ENCODE measurements at places on chromosomes 12 and 14.

GRCh38 chr12:51326698-51327439, 2.9 kb upstream of the BIN2 start:
- DNase-seq = no peak

GRCh38 chr12:56332512-56333196, 1.1 kb downstream of the PAN2 start:
- no peak for DNase-seq

GRCh38 chr12:63821781-63822251, 22.7 kb upstream of the SRGAP1 start:
- DNase-seq = no peak

GRCh38 chr14:75634848-75635247, 25.8 kb downstream of the ERG28 start:
- no peak for DNase-seq

GRCh38 chr12:57519796-57520052, 590 bp downstream of the DDIT3 start:
- DNase-seq = no peak

- no peak for DNase-seq
These were observed 24.9 kb downstream of the CRACR2A start for GRCh38 chr12:3727877-3728632.

- DNase-seq = peak; percentile 37
These were observed 18.1 kb downstream of the VSX2 start for GRCh38 chr14:74257078-74257940.

DNA sequence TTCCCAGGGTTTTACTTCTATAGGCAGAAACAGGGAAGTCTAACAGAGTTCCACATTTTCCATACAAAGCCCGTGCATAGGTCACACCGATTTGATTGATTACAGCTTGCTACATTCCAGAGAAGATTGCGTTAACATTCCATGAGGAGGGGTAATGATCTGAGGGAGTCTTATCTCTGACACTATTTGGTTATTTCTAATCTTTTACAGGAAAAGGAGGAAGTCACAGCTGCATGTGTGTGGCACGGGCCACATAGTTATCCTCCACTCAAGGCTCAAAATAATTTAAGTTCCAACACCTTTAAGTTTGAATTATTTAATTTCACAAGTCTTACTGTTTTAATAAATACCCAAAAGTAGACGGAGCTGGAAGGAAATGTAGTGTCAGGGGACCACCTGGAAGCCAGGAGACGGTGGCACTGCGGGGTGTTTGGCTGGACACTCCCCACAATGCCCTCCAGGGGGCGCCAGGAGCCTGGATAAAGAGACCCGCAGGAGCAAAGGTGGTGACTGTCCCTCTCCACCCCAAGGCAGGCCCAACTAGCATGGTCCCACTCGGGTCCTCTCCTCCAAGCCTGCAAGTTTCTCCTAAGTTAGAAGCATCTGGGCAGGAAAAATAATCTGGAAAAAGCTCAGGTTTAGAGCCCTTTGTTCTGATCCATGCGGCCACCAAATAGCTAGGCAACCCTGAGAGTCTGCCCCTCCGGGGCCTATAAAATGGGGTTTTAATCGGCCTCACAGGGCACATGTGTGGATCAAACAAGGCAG, 20.2 kb downstream of the KRT8 start:
- peak; percentile 75 for DNase-seq

- peak; percentile 70 for DNase-seq
These were observed 240.6 kb downstream of the CPNE8 start for GRCh38 chr12:38664661-38665269.

GRCh38 chr12:23600919-23601318, 348.6 kb downstream of the SOX5 start:
- no peak for DNase-seq

DNA sequence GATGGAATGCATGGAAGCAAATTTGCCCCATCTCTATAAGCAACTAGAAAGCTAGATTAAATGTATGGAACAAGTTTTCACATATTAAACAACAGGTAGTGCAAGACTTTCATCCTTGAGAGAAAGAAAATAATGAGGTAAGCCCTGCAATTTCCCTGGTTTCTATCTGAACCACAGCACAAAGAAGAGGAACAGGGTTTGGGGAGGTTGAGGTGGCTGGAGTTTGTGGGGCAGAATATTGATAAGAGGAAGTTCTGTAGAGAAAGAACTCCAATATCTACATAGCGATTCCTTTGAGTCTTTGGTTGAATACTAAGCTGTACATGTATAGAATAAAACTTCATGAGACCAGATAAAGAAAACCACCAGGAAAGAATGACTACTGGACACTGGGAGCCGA, 96.3 kb upstream of the CCND2 start:
- no peak for DNase-seq

DNA sequence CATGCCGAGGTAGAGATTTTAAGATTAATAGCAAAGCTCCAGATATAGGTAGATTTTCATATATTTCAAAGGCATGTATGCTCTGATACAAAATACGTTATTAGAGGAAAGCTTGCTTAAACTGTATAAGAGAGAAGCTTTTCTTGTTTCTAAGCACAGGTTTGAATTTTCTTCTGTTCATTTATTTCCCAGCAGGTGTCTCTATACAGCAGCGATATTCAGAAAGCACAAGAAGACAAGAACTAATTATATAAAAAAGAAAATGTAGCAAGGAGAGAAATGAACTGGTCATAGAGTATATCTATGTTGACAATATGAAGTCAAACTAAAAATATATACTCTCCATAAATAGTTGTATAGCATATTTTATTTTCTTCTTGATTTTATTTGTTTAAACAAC, 307.4 kb upstream of the NOVA1 start:
- no peak for DNase-seq

DNA sequence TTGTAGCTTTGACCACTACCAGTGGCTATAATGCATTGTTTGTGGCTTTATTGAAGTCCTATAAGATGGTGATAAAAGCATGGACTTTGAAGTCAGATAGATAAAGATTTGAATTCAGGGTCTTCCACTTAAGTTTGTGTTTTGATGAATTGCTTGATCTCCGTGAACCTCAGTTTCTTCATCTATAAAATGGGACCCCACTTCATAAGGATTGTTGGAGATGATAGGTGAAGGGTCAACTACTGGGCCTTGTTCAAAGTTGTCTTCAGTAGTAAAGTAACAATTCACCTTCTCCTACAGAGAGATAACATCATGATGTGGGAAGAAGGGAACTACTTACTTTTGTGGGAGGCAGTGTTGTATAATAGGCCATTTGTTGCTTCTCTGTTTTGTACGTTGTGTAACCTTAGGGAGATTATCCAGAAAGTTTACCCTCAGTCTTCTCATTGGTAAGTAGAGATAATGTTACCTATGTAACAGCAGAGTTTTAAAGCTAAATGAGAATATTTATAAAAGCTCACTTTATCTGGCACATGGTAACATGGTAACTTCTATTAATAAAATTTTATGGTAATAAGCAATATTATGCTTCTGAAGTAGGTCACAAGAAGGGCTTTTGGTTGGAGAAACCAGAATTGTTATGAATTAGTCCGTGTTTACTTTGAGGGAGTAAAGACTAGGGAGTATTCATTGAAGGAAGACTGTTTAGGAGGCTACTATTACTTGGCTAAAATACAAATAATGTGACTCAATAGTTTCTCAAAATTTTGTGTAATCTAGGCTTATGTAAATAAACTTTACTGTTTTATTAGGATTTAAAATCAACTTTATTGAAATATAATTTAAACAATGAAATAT, 15.1 kb downstream of the ADIPOR2 start:
- DNase-seq = no peak

- DNase-seq = no peak
These were observed 18.4 kb upstream of the FOS start for GRCh38 chr14:75260025-75260763.

DNA sequence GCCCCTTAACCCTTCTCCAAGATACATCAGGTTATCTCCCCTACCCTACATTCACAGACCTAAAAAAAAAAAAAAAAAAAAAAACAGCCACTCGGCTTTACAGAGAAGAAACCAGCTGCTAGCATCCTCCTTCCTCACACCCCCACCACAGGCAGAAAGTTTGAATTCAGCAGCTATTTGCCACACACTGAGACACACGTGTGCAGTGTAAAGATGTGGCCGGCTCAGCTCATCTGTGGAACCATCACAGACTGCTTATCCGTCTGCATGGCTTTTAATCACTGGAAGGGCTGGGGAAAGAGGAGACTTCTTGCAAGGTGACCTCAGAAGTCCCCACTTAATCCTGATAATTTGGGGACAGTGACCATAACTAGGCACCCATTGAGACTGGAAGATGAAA, 50.0 kb downstream of the VWF start:
- no peak for DNase-seq

- DNase-seq = no peak
These were observed 49.0 kb downstream of the GPHB5 start for GRCh38 chr14:63269561-63270225.

- no peak for DNase-seq
These were observed 28.0 kb upstream of the C12orf42 start for GRCh38 chr12:103523771-103524170.

DNA sequence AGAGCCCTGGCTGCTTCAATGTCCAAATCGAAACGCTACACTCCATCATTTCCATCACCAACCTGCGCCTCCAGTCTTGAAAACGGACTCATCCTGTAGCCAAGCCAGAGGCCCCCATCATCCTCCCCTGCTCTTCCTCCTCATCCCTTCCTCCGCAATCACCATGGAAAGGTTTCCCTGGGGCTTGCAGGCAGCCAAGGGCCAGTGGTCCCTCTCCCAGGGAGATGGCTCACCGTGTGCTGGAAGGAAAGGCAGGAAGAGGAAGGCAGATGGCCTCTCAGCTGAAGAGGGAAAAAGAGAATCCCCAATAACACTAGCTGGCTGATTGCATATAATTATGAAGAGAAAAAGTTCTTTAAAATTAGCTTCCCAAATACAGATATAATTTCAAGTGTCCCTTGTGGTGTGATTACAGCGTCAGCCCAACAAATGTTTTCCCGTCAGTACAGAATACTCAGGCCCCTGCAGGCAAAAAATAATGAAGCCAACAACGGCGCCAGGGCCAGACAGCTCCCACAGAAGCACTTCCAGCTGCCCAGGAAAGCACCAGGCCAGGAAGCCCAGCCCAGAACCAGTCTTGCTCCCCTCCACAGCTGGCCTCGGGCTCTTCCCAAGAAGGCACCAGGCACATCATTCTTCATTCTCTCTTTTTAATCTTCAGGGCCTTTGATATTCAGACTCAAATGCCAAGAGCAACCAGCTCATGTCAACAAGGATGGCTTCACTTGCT, 24.7 kb downstream of the ITPK1 start:
- no peak for DNase-seq

DNA sequence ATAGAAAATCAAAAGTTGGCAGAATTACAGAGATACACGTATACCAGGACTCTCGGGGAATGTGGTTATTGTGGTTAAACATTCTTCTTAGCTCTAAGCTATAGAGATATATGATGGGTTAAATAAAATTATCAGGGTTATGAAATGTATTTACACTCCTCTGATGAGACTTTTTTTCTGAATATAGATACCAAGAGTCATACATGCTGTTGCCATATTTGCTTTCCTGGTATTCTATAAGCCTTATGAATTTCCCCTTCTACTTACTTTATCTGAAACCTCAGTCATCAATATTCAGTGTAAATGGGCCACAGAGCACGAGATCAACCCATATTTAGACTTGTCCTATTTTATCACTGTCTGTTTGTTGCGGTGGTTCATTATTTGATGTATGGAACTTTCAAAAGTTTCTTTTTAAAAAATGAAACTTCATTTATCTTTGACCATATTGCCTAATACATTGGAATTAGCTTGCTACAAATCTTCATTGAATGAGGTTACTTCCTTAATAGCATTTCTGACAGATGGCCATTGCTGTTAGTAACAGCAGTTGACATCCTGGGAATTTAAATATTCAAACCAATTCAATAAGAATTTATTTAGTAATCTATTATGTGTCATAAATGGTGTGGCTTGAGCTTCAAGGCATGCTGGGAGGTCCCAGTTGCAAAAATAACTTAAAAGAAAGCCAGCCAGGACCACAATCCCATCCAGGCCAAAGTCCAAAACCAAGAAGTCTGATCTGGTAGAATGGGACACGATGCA, 393.5 kb downstream of the PCNX1 start:
- DNase-seq = no peak

GRCh38 chr12:45879363-45879895, 110.9 kb downstream of the SCAF11 start:
- no peak for DNase-seq

DNA sequence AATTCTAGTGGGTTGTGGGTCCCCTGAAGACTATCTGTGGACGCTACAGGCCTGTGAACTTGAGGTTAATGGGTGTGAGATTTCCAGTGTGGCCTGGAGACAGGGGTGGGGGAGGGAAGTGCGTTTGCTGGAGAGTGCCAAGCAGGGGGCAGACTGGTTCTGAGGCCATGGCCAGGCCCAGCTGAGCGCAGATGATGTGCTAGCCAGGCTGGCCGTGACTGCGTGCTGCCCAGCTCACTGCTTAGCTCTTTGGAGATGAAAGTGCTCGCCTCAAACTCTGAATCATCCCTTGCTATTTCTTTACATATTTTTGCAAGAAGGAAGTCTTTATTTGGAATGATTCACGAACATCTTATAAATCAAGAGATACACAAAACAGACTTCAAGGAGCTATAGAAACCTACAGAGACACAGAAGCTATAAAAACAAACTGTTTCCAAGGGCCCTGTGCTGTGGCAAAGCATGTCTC, 75.2 kb upstream of the PLEKHG3 start:
- no peak for DNase-seq

DNA sequence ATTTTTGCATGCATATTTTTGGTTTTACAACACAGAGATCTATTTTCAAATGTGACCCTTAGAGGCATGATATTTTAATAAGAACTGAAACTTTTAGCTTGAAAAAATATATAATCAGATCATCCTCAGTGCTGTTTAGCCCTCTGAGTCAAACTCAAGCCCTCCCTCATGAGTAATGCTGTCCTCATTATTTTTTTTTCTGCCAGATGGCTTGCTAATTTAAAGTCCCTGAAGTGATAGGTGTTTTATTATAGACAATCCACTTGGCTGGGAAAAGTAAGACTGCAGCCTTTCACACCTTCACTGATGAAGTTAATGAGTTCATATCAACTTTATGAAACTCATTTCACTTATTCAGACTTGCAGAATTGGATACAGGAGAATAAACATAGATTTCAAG, 227.7 kb downstream of the SLC16A7 start:
- no peak for DNase-seq
